ENCODE measurements at places on chromosomes 16 and 17.

GRCh38 chr17:44269535-44270240 is 1.8 kb upstream of the SLC4A1 start:
- DNase-seq: no peak

GRCh38 chr17:47199627-47200324 is 9.4 kb upstream of the MYL4 start:
- no peak for DNase-seq

DNA sequence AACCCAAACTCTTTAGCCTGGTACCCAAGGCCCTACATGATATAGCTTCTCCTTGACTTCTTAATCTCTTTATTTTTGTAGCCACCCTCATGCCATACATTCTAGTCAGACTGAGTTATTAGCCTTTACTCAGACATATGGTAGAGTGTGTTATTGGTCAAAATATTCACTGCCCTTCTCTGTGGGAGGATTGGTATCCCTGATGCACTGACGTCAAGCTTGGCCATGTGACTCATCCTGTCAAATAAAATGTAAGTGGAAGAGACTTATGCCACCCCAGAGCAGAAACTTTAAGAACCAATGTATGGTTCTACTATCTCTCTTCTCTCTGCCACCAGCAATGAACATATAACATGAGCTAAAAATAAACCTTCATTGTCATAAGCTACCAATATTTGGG is 12.2 kb upstream of the BEAN1 start:
- no peak for DNase-seq

DNA sequence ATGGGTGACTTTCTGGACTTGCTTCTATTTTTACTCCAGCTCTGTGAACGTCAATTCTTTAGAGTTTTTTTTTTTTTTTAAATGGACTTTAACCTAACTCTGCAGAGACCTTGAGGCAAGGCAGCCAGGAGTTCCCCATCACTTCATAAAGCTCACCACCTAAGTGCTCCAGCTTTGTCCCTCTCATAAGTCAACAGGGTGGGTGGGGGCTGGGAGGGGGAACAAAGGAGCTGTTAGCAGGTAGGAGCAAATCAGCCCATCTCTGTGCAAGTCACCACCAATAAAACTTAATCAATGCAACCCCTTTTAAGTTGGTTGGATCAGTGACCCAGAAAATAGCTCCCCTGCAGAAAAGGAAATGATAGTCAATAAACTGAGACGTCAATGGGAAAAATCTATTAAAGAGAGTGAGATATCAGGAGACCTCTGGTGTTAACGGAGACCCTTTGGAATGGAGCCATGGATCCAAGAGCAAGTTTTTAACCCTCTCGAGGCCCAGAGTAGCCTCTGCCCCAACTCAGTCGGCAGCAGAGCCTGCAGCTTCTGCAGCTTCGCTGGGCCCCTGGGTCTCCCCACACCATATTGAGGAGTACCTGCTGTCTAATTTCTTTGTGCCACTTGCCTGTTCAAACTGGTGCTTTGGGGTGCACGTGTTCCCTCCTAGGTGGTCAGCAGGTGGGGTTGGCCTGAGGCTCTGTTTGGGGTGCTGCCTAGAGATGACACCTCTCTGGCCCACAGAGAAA is 27.6 kb upstream of the ETV4 start:
- DNase-seq: no peak

- DNase-seq: no peak
These were observed 6.1 kb upstream of the C17orf107 start for GRCh38 chr17:4893272-4893671.

Measured in NCI-H1417 (cell line).